ENCODE measurements at places on chromosomes 12 and 14.

DNA sequence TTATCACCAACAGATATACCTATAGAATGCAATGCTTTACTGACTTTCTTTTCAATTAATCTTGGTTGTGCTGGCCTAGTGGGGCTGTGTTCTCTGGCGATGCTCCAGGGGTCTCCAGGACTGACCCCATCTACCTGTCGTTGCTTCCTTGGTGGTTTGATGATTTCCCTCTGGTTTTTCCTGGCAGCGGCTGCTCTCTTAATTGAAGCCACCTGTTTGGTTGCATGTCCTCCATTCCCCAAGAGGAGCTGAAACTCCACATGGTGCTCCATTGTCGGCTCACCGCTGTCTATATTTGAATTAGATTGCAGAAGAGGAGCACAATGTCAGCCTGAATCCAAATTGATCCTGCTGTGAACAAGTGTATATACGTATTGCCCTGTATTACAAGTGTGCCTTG, 7.1 kb upstream of the IFNG-AS1 start:
- DNase-seq = no peak

DNA sequence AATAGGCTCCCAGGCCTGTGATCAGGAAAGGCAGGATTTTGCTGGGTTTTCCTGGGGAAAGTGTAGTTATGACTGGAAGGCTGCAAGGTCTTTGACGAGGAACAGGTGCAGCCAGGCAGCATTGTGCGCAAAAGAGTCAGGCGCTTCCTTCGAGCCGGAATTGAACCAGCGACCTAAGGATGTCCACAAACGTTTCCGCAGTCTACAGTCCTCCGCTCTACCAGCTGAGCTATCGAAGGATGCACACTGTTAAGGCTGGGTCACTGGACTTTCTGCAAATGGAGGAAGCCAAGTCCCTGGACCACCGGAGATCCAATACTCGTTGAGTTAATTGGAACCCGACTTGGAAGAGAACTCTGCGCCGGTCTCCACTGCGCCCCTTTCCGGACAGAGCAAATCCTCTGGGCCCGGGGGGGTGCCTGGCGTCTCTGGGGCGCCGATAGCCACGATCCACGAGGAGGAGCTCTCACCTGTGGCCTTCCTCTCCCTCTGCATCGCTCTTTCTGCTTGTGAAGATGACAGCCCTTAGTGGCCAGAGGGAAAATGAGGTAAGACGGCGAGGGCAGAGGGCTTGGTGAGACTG, 18.4 kb upstream of the OR6S1 start:
- no peak for DNase-seq

GRCh38 chr14:78022059-78022458, 148.1 kb upstream of the NRXN3 start:
- DNase-seq = no peak

GRCh38 chr14:48725051-48725734, 861.0 kb downstream of the RPS29 start:
- DNase-seq = no peak

DNA sequence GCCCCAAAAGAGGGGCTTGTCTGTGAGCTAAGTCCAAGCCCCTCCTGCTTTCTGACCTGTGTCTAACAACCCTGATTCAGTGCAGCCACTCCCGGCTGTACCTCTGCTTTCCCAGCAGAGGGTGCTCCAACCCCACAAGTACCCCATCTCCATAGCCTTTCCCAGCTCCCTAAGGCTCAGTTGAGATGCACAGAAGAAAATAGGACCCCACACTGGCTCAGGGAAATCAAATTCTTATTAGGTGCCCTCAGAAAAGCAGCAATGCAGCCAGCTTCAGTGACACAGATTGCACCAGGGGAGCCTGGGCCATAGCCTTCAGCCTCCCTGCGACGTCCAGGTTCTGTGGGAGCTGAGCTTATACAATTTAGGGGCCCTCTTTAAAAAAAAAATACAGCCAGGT, 49.9 kb downstream of the LRRC74A start:
- DNase-seq = no peak

DNA sequence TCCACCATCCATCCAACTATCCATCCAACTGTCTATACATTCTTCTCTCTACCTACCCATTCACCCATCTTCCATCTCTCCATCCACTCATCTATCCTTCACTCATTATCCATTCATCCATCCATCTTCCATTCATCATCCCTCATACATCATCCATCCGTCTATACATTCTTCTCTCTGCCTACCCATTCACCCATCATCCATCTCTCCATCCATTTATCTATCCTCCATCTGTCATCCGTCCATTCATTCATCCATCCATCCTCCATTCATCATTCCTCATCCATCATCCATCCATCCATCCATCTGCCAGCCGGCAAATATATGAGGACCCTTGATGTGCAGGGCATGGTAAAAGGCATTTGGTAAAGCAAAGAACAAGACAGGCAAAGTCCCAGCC, 25.2 kb downstream of the AACS start:
- no peak for DNase-seq

DNA sequence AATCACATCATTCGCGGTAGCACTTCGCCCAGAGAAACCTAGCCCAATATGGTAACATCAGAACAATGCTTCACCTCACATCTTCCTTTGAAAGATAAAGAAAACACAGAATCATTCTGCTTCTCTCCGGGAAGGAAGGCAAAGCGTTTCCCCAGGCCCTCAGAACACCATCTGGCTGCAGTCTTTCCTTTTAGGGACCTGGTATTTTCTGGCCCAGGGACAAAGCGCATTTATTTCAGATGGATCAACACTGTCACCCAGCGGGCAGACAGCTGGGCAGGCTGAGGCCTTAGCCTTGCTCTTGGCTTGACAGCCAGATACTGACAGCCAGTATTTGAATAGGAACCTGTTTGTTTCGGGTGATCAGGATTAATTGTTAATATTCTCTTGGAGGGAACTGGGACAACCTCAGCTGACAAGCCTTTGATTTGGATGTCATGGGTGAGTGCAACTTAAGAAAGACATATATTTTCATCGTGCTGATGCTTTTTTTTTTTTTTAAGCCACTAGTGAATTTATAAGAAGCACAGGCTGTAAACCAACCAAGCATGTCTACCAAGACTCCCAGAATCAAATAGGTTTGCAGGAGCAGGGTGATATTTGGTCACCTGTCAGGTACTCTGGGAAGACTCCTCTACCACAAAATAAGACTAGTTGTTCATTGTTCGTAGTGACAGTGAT, 118.9 kb downstream of the VEZT start:
- DNase-seq = no peak

- DNase-seq = no peak
Observed at GRCh38 chr12:115455268-115455681, 771.3 kb upstream of the TBX3 start.

DNA sequence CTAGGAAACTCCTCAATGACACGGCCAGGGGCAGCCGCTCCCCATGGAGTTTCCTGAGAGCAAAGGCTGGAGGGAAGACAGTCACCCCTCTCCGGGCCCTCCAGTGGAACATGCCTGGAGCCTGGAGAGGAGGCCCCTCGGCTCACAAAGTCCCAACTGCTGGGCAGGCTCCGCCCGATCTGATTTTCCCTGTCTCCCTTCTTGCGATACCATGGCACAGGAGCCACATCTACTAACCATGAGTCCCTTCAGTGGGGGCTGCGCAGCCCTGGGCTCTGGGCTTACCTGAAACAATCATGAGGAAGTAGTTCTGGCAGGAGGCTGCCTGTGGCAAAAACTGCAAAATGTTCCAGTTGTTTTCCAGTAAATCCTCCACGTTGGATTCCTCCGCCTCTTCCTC, 15.3 kb downstream of the P2RX2 start:
- no peak for DNase-seq

DNA sequence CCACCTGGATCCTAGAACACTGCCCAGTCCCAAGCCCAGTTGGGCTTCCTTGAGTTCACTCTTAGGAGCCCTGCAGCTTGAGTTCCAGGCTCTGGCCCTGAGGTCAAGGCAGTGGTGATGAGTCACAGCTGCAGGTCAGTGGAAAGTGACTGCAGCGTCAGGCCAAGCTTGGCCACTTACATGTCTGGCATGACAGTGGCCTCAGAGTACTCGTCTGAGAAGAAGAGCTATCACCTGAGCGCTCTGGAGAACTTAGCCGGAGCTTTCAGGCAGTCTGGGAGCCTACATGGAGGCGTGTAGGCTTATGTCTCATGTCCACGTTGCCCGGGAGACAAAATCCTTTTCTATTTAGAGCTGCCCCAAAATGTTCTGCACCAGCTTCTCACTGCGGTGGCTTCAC, 75.6 kb downstream of the ARL6IP4 start:
- DNase-seq = no peak

GRCh38 chr12:6234906-6235305, 34.7 kb downstream of the CD9 start:
- no peak for DNase-seq

- no peak for DNase-seq
Observed at GRCh38 chr12:122079033-122079531, 526 bp downstream of the MLXIP start.

GRCh38 chr14:96225745-96226151, 21.1 kb downstream of the BDKRB2 start:
- no peak for DNase-seq

DNA sequence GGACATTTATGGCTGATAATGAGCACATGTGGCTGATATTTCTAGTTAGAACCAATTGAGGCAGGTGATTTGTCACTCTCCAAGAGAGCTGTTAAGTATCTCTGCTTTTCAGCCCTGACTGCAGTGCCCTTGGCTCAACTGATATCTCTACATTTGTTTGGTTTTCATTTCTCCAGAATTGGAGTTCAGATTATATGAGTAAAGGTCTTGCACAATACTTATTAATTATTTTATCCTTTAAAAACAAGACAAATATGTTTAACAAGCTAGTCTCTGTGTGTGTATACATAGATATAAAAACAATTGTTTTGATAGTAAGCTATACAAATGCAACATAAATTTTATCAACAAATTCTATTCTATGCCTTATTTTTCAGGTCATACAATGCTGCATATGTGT, 105.2 kb downstream of the BRMS1L start:
- DNase-seq = no peak

GRCh38 chr14:71399057-71399487, 491.8 kb downstream of the PCNX1 start:
- no peak for DNase-seq

GRCh38 chr14:89641495-89642175, 224.6 kb upstream of the FOXN3 start:
- no peak for DNase-seq

DNA sequence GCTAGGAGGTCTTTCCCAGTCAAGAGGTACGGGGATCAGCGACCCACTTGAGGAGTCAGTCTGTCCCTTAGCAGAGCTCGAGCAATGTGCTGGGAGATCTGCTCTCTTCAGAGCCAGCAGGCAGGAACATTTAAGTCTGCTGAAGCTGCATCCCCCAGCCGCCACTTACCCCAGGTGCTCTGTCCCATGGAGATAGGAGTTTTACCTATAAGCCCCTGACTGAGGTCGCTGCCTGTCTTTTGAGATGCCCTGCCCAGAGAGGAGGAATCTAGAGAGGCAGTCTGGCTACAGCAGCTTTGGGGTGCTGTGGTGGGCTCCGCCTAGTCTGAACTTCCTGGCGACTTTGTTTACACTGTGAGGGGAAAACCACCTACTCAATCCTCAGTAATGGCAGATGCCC, 874.9 kb upstream of the FLRT2 start:
- DNase-seq = no peak

DNA sequence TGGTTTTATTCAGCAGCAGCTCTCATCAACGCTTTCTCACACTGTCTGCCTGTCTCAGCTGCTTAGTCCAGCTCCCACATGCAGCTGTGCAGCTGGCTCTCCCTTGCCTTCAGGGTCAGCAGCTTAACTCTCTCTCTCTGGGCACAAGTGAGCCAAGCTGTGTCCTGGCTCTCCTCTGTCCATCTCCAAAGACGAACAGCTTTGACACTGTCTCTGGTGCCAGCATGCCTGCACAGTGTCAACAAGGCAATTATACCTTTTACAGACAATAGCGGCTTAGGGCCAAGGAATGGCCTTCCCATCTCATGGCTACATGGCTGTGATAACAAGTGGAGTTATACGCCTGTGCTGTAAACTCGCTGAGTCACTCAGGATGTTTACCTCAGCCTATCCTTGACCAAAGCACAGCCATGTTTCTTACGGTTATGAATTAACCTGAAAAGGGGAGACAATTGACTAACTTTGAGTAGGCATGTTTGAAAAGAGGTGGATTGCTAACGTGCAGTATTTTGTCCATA, 38.4 kb upstream of the MANSC4 start:
- no peak for DNase-seq

DNA sequence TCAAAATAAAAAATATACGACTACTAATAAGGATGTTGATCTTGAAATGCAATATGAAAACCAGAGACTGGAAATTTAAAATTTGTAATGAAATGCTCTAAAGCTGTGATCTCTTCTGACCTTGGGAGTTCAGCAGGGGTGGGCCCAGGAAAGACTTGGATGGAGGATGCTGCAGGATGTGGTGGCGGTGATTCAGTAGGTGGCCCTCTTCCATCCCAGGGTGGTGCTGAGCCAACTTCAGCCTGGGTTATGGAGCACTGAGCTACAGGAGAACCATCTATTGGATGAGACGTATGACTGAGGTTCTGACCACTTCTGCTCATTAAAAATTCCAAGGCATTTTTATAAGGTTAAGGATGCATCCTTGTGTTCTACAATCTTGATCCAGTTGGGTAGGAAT, 6.9 kb upstream of the PDE3A start:
- DNase-seq = no peak

GRCh38 chr12:113201187-113202177, 16.0 kb downstream of the RITA1 start:
- no peak for DNase-seq

GRCh38 chr14:103382376-103382775, 2.8 kb upstream of the MARK3 start:
- DNase-seq = no peak

DNA sequence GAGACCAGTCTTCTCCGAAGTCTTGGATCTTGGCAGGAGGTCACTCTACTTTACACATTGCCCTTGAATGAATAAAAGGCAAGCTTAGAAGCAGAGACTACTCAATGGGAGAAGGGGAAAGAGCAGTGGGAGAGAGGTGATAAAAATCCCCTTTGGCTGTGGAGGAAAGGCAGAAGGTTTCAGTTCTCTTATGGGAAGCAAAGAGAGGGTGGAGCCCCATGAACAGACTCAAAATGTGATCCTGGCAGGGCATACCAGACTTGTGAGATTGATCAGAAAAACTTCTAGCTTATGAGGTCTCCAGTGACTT, 49.6 kb upstream of the HECTD1 start:
- DNase-seq = no peak

DNA sequence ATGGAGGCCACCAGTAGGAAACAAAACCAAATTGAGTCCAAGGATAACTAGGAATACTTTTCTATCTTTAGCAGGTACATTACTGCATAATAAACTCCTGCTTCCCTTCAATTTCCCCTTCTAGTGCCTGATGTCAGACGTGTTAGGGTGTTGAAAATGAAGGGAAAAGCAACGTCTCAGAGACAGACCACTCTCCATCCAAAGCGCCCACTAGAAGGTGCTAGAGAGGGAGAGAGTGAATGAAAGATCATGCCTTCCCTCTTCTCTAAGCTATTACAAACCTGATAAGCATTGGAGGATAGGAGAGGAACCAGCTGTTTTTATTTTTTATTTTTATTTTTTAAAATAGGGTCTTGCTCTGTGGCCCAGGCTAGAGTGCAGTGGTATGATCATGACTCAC, 64.1 kb downstream of the ZNF641 start:
- no peak for DNase-seq

Data from cortex of kidney (tissue), 1 donor.